GM23338 (cell line): ENCODE measurements at places on chromosomes 7 and 10.

- no peak for DNase-seq
These were observed 95.1 kb downstream of the NRBF2 start for GRCh38 chr10:63228237-63228636.

DNA sequence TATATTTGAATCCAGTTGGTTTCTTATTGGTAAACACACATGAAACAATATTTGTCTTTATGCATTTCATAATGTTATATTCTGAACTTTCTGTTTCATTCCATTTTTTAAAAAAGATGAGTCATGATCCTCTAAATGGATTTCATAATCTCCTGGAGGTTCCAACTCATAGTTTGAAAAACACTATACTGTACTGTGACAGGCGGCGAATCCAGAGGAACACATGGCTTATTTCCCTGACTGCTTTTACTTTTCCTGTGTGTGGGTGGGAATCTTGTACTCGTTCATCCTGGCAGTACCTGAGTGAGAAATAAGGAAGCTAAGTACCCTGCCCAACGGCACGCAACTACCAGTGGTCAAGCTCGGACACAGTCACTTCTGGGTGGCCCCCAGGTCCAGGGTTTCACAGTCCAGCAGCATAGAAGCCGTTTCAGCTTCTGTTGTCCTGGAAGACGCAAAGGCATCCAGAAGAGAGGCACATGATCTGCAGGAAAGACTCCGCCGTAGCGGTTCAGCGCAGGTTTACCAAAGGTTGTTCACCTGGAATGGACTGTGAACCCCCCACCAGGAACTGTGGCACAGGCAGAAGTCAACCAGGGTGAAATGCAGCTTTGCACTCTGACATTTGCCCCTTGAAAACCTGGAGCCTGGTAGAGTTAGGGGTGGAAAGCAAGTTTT lies 117.7 kb downstream of the CCNY start:
- no peak for DNase-seq

- peak; percentile 70 for DNase-seq
These were observed 77.9 kb downstream of the SNX10 start for GRCh38 chr7:26369593-26369992.

GRCh38 chr10:86945361-86946212 lies 11.8 kb downstream of the MMRN2 start:
- peak; percentile 89 for DNase-seq

DNA sequence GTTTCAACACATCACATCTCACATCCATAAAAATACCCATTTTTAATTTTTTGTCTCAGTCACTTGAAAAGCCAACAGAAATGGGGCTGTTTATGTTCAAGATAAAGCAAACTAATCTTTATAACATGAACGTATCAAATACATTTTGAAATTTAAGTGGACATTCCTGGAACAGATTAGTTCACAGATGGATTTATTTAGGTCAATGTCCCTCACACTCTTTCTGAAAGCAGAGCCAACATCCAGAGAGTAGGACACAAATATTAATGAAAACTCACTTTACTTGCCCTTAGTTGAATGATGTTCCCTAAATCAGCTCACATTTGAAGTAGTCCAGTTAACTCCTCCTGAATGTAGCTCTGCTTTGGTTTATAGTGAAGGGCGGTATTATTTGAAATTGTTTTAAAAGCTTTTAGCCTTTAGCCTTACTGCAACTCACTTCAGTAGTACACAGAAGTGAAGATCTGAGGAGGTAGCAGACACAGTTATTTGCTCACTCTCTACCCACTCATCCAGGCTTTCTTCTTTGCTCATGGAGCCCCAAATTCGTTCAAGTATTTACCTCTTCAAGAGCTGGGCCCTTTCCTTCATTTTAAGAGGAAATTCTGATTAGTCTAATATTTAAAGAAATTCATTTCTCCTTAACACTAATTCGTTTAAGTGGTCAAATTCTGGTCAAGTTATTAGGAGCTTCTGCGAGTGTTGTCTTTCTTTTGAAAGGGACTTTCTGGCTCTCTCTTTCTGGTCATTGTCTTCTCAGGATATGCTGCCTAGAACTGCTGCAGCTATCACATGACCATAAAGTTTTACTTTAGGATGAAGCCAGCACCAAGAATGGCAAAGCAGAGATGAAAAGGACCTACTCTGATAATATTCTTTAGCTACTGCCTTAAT lies 180.6 kb upstream of the AGR3 start:
- DNase-seq: no peak

- no peak for DNase-seq
These were observed 2.5 kb upstream of the ARL5B start for GRCh38 chr10:18656724-18657123.

DNA sequence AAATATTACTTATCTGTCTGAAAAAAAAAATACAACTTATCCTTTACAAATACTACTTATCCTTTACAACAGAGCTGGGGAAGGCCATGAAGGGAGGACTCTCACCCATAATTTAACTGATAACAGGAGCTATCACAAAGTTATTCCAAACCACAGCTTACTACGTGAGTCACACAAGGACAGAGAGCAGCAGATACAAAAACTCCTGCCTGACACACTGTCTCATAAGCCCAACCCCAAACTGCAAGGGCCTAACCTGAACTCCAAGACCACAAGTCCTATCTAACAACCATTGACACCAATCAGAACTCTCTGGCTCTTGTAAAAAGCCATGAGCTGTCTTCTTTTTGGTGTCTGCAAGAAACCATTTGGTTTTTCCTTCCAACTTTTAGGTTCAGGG lies 28.5 kb upstream of the CXCL12 start:
- DNase-seq: no peak

DNA sequence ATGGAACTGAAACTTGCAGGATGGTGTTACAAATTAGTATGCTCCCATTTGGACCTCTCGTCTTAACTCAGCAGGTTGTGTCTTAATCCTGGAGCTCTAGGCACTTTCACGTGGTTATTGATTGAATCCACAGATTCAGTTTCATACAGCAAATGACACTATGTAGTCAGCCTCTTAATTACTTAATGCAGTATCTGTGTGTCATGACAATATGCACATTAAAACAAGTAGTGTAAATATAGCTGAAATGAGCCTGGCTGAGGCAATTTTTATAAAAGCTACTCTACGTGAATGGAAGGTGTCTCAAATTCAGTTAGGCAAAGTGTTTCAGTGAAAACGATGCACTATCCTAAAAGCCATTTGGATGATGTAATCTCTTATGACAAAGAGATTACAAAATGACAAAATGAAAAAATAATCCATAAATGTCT lies 86.8 kb downstream of the CD36 start:
- DNase-seq: no peak

GRCh38 chr10:90915766-90916075 lies 5.2 kb downstream of the ANKRD1 start:
- DNase-seq: peak; percentile 29

DNA sequence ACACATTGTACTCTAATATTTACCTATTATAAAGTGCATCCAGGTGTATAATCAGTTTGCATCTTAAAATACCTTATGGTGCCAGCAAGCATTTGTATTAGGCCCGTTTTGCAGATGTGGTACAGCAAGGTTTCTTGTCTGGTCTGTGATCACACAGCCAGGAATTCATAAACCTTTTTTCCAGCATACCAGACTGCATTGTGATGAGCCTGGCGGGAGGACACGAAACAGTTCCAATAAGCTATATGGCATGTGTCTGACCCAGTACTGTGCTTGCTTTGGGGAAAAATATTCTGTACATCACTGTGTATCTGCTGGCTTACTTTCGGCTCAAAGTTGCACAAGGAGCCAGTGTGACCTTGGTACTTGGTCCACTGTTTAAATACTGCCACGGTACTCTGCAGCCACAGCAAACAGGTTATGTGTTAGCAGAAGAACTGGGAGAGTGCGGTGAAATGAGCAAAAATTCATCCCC lies 36.3 kb downstream of the CHN2 start:
- no peak for DNase-seq

DNA sequence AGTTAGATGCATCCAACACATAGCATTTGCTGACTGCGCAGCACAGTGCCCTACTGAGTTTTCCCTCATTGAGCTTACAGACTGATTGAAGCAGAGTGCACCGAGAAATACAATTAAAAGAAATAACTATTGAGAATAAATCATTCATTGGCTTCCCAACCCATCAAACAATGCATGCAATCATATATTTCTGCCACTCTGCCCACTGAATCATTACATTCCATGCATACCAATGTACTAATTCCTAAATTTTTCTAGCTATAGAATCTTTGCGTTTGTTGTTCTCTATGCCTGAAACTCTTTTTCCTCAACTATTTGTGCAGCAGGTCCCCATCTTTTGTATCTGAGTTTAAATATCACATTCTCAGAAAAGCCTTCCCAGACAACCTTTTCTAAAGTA lies 783.8 kb downstream of the SORCS1 start:
- DNase-seq: no peak

- DNase-seq: no peak
These were observed 291.2 kb downstream of the HGF start for GRCh38 chr7:81478664-81479063.

DNA sequence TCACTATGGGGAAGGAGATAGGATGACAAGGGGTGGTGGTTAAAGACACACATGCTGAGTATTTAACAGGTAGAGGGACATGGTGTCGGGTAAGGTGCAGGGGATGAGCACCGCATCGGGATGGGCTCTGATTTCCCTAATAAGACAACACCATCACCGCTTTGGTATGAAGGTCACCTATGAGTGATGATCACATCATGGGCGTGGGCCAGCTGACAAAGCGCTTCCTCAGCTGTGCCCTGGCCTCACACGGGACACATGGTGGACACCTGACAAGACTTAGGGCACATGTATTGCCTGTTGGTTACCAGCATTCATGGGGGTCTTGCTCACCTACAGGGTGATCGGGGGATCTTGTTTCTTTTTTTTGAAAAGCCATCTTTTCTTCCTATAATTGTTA lies 12.8 kb downstream of the C7orf57 start:
- DNase-seq: no peak

- DNase-seq: no peak
These were observed 78.6 kb upstream of the ARMC3 start for GRCh38 chr10:22849077-22849805.

DNA sequence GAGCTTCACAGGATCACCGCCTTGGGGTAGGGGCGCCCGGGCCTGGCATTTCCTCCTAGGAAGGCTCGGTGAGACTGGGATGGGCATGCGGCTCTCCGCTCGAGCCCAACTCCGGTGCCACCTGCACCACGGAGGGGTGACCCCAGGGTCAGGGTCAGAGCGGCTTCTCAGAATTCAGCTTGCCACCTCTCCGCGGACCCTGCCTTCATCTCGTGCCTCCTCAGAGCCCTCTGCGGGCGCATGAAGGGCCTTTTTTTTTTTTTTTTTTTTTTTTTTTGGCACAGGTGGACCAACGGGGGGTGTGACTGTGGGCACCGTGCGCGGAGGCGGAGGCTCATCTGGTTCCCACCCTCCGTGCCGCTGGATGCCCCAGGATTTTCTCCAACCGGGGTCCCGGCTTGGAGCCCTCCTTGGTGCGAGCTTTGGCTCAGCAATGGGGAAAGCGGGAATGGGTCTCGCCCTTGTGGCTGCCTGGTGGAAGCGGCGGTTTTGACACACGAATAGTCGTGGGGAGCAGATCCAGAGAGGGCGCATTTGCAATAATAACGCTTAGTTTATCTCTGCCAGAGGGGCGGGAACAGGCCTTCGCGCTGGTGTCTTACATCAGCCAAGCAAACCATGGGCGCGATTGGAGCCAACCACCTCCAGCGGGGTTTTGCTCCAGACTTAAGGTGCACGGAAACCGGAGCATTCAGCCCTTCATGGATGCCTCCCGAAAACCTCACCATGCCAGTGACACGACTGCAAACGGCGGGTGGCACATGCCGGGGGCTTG lies 5.0 kb upstream of the TNRC18 start:
- peak; percentile 39 for DNase-seq

DNA sequence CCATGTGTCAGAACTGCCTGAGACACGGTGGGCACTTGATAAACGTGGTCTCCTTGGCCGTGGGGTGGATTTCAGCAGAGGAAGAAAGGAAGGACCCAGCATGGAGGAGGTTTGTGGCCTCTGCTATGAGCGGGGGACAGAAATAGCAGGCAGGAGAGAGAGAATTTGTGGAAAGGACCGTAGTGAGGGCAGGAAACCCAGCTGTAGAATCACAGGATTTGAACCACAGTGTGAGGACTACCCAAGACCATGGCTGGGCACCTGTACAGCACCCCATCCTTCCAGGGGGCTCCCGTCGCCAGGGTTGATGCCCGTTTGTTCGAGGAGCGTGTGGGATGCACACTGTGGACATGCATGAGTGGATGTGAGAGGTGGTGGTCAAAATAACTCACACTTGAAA lies 183.4 kb downstream of the PTPN20 start:
- no peak for DNase-seq

- DNase-seq: no peak
These were observed 182.2 kb upstream of the PRR15 start for GRCh38 chr7:29381206-29382094.

DNA sequence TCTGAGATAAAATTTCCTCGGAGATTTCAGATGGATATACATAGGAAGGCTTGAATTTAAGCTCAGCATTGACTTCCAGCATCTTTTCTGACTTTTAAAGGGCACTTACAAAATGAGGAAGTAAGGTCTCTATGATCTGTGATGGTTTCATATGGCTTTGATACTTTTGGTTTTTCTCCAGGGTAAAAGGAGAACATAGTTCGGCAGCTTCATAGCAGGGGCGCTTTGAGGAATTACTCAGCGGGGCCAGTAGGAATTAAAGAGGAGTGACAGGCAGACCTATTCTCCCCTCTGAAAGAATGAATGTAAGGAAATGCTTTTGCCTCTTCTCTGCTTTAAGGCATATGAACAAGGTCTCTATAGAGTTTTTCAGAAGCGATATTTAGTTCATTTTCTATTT lies 80.0 kb upstream of the PCDH15 start:
- DNase-seq: peak; percentile 17

- DNase-seq: no peak
These were observed 285.1 kb downstream of the LRMDA start for GRCh38 chr10:75716506-75716905.

- peak; percentile 67 for DNase-seq
These were observed 78.5 kb downstream of the SEC61G start for GRCh38 chr7:54680377-54681005.

- DNase-seq: no peak
These were observed 52.8 kb upstream of the PDLIM1 start for GRCh38 chr10:95343573-95343972.
